T-helper 17 cell (primary cell): ENCODE measurements at places on chromosomes 2 and 18.
A peak's percentile ranks its signal among the peaks of the same experiment; 100 is the strongest.

DNA sequence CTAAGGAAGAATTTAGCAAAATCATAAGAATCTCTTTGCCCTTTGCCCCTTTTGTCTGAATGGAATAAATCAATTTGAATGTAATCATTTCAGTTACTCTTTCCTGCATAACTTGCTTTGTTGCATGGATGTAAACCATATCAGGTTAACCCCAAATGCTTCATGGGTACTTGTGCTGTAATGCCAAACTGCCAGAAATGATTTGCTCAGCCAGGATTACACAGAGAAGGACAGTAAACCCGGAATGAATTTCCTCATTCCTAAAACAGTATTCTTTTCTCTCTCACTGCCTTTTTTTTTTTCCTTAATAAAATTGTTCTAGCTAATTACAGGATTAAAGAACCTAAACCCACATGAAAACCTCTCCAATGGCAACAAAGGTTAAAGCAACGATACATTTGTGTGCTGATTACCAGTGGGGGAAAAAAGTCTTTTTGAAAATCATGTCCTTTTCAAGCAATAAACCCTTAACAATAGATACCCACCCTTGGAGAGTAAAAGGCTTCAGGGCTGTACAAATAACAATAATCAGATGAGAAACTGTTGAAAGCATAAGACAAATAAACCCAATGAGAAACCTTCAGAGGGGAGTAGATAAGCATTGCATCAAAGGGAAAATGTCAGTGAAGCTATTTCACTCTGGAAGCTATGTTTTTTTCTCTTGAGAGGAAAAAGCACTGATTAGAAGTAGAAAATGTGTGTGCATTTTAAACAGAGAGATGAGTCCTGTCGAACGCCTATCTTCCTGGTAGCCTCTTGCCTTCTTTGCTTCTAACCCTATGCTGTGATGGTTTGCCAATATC is 275.3 kb downstream of the CDH2 start:
- no peak for DNase-seq

- no peak for DNase-seq
Observed at GRCh38 chr2:172782506-172783164, 47.0 kb downstream of the RAPGEF4 start.

DNA sequence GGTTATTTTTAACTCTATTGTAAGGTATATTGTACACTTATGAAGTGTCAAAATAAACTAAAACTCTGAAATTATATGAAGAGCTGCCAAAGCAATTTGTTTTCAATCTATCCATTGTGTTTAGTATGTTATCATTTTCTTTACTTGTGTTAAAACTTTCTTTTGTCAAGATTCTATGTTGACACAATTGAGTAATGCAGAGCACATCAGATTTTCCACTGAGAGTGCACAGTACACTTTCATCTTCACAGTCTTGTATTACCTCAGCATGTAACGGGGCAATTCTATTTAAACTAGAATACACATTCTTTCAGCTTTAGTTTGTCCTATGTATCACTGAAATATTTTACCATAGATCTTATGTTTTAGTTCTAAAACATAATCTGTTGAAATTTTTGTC is 304.4 kb upstream of the ZC3H15 start:
- DNase-seq: no peak

GRCh38 chr2:207072571-207072970 is 93.2 kb downstream of the KLF7 start:
- no peak for DNase-seq

GRCh38 chr2:43222475-43223309 is 3.7 kb downstream of the ZFP36L2 start:
- no peak for DNase-seq

GRCh38 chr2:159728629-159729028 is 16.3 kb downstream of the MARCHF7 start:
- DNase-seq: no peak

DNA sequence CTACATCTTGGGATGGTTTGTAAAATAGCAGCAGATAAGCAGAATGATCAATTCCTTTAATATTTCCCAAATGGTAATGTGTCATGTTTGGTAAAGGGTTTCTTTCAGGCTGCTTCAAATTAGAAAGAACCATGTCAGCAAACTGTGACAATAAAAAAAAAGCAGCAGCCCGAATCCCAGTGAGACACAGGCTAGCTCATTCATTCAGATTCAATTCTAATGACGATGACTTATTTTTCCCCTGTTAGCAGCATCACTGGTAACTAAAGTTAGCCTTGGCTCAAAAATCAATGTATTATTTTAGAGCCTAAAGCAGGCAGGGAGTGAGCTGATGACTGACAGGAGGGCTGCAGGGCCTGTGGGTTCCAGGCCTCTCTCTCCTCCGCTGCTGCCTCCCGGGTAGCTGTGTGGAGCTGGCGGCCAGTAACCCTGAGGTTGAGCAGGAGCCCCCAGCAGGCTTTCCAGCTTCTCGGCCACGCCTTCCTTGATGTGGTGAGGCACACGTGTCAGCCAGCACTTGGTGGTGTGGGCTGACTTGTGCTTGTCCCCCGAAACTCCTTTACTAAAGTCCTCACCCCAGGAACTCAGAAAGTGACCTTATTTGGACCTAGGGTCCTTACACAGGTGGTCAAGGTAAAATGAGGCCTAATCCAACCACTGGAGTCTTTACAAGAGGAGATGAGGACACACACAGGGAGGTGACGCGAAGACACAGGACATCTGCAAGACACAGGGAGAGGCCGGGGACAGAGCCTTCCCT is 120.5 kb upstream of the HS6ST1 start:
- no peak for DNase-seq

DNA sequence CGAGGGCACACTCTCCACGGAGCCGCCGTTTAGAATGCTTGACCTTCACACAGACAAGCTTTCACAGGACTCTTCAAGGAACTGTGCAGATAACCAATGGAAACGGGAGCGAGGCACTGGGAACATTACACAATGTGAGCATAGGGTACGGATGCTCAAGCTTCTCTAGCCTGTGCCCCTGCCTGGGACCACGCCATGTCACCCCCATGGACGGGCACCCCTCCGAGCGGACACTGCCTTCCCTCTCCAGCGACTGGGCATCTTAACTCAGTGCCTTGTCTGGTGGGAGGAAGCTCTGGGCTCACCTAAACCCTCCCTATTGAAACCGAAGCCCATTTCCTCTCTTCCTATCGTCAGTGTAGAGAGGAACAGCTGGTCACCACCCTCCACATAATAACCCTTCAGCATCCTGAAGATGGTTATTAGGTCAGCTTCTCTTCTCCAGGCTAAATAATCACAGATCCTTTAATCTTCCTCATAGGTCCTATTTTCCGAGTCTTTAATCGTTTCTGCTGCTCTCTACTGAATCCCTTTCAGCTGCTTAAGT is 626.7 kb downstream of the GALR1 start:
- DNase-seq: no peak

DNA sequence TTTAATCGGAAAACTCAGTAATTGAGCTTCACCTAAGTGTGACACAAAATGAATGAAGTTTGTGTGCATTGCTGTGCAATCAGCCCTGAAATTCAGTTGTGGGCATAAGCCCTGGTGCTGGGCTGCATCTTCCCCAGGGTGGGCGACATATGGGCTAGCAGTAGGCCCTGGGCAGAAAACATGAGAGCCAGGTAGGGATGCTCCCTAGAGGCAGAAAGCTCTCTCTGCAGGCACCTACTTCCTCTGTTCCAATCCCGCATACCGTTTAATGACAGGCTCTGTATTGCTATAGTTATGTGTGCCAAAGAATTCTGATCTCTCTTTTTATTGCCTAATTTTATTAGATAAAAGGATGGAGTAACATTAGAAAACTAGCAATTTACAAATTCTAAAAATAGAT is 456.7 kb downstream of the NRXN1 start:
- DNase-seq: no peak

DNA sequence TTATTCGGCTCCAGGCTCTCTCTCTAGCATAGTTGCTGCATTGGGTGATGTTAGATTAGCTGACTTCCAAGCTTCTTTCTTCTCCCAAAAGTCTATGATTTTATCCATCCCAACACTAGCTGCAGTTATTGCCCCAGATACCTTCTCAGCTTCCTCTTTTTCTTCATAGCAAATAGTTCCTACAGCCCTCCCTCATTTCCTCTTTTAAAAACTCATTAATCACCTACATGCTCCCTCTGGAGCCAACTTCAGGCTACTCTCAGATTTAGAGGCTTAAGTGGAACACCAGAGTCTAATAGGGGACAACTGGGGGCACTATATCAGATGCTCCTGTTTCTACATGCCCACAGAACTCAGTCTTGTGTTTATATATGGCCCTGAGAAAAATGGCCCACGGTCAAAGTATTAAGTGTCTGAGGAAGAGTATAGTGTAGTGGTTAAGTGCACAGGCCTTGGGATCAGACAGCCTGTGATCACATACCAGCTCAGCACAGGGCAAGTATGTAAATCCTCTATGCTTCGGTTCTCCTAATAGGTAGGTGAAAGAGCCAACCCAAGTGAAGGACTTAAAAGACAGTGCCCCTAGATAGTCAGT is 241.9 kb upstream of the SLC14A2 start:
- DNase-seq: no peak

- DNase-seq: no peak
Observed at GRCh38 chr2:240146141-240146561, 5.7 kb upstream of the OTOS start.

DNA sequence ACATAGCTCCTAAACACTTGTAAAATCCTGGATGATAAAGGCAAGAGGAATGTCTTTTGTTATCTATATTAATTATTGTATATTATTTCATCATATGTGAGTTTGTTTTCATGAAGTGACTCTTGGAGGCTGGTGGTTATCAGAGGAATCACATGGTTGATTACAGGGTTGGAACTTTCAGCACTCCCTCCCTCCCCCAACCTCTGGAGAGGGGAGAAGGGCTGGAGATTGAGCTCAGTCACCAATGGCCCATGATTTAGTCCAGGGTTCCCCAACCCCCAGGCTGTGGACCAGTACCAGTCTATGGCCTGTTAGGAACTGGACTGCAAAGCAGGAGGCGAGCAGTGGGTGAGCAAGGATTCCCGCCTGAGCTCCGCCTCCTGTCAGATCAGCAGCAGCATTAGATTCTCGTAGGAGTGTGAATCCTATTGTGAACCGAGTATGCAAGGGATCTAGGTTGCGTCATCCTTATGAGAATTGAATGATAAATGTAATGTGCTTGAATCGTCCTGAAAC is 37.7 kb downstream of the FBXO48 start:
- DNase-seq: no peak

- no peak for DNase-seq
Observed at GRCh38 chr18:4293337-4293736, 161.8 kb downstream of the DLGAP1 start.

DNA sequence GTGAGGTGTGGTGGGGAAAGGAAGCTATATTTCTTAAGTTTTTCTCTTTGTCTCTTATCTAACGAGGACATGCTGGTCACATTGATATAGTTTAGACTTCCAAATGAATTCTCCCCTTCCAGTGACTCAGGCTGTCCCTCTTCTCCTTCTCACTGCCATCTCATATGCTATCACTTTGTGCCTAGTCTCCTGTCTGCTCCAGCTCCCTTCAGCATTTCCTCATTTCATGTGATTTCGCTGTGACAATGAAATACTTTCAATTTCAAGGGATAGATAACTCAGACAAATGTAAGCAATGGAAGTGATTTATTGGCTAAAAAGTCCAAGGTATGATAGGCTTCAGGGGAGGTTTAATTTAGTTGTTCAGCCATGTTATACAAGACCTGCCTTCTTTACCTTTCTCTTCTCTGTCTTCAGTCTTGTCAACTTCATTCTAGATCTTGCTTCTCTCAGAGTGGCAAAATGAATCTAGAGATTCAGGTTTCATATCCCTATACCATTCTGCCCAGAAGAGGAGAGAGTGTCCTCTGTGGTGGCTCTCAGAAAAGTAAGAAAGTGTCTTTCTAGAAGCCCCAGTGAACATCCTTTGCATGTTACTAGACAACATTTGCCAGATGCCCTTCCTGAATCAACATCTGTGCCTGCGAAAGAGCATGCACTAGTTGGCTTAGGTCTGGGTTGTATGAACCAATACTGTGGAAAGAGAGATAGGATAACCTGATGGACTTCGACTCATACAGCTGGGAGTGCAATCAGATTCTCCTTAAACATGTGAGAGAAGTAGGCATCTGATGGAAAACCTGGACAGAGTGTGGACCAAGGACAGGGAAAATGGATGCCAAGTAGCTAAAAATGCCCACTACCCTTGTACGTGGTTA is 29.9 kb upstream of the GPR155 start:
- DNase-seq: no peak

DNA sequence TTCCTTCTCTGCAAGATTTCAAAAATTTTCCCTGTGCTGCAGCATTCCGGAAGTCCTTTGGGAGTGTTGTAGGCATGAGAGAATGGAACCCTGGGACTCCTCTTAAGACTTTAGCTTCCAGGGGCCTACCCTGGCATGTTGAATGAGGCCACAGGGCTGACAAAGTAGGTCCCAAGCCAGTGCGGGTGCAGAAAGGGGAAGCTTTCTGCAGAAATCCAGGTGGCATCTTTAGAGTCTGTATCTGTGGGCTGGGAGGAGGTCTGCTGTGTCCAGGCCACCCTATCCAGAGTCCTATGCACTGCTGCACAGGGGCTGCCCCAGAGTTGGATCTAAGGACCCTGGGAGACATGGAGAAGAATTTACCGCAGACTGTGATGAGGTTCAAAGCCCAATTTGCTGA is 1.9 kb upstream of the SIX2 start:
- DNase-seq: no peak

- no peak for DNase-seq
Observed at GRCh38 chr2:223169830-223170605, 118.0 kb downstream of the KCNE4 start.

DNA sequence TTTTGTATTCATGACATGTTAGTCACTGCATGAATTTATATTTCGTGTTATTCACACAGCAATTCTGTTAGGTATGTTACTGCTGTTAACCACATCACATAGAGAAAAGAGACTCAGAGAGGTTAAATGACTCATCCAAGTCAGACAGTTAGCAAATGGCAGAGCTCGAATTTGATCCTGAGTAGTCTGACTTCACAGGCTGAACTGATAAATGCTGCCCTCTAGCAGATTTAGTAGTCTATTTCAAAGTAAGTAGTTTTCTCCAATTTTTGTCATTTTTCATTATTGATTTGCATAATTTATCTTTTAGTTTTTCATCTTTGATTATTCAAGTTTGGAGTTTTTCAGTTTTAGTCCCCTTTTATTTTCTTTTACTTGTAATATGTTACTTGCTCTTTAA is 58.3 kb downstream of the WDR7 start:
- DNase-seq: peak; percentile 5

GRCh38 chr2:191176801-191177438 is 26.1 kb upstream of the STAT4 start:
- DNase-seq: no peak

GRCh38 chr2:120528051-120528692 is 182.2 kb downstream of the INHBB start:
- no peak for DNase-seq

DNA sequence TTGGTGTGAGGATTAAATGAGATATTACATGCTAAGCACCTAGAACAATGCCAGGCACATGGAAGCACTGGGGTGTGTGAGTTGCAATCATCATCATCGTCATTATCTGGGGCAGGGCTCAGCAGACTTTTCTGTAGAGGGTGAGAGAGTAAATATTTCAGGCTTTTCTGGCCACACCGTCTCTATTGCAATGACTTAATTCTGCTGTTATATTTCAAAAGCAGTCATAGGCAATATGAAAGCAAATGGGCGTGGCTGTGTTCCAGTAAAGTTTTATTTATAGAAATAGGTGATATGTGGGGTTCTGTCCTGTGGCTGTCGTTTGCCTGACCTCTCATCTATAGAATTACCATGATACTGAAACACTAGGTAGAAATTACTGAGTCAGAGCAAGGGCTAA is 60.6 kb downstream of the IL1R2 start:
- DNase-seq: no peak
